ENCODE measurements at places on chromosomes 7 and 10.

DNA sequence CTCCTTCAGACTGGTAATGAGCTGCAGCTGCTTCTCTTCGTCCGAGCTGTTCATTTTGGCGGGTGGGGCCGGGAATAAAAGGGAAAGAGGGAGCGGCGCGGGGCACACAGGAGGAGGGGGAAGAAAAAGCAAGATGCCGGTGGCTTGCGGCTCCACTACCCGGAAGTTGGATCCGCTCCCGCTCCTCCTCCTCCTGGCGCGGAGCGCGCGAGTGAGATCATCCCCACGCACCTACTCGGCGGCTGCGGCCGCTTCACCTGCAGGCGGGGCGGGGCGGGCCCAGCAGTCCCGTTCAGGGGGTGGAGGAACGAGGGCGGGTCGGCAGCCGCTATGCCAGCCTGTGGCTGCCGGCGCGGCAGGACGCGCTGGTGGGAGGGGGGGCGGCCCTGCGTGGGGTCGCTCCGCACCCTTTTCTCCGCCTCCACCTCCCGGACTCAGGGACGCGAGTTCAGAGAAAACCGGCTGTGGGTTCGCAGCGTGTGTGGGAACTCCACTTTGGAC lies at the start of gene SHTN1:
TSS of gene SHTN1 (minus strand) at position 162 of the 501 bp plus-strand sequence. CDS start at position 54, 108 bp downstream.
- peak; percentile 12 for DNase-seq

DNA sequence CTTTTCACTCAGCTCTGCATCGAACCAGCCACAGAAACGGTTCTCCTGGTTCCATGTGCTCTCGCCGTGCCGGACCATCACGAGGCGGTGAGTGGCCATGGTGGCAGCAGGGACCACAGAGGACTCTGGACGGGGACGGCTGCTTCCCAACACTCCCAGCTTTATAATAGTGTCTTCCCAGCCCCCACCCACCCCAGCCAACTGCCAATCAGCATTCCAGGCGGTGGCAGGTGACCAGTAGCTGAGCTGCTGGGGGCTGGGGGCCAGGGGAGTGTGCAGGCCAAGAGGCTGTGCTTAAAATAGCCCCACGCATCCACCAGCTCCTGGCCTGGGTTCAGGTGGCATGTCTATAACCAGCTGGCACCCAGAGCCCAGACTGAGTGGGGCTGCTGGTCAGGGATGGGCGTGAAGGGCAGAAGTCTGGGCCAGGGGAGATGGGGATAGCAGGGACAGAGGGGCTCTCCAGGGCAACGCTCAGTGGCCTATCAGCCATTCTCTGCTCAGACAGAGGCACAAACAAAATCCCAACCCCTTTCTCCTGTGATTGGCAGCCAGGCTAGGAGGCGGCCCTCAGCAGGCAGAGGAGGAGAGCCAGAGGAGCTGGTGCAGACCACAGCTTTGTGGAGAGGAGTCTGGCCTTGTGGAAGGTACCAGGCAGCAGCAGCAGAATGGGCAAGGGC lies at the start of gene PGAM2:
TSS of gene PGAM2 (minus strand) at position 137 of the 680 bp plus-strand sequence. CDS start at position 99, 38 bp downstream.
- no peak for DNase-seq

- no peak for DNase-seq
These were observed 174.1 kb upstream of the MKI67 start for GRCh38 chr10:128300290-128300824.

DNA sequence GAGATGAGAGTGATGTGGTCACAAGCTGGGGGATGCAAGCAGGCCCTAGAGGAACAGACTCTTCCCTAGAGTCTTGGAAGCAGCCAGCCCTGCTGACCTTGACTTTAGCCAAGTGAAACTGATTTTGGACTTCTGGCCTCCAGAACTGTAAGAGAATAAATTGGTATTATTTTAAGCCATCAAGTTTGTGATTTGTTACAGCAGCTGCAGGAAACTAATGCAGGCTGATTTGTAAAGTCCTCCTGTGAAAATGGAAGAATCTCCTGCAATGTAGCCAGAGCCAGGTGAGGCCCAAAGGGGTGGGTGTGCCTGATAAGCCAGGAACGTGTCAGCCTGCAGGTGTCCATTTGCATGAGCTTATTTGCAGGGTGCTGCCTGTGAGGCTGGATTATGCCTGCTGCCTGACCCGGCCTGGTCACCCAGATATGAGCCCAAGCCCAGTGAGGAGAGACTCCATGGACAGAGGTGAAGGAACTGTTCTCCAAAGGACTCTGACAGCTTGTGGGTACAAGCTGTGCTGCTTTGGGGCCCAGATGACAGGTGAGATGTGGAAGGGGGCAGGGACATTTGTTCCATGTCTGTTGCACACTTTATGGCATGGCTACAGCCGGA lies 24.6 kb upstream of the PLEKHA1 start:
- DNase-seq: no peak

- no peak for DNase-seq
These were observed 9.0 kb upstream of the CFTR start for GRCh38 chr7:117470777-117471176.
